ENCODE measurements at places on chromosomes 7 and 10. TPM values are rescaled to one million over a fixed set of nuclear protein-coding genes. Genes with fewer than 3 reads are reported as not detected.

DNA sequence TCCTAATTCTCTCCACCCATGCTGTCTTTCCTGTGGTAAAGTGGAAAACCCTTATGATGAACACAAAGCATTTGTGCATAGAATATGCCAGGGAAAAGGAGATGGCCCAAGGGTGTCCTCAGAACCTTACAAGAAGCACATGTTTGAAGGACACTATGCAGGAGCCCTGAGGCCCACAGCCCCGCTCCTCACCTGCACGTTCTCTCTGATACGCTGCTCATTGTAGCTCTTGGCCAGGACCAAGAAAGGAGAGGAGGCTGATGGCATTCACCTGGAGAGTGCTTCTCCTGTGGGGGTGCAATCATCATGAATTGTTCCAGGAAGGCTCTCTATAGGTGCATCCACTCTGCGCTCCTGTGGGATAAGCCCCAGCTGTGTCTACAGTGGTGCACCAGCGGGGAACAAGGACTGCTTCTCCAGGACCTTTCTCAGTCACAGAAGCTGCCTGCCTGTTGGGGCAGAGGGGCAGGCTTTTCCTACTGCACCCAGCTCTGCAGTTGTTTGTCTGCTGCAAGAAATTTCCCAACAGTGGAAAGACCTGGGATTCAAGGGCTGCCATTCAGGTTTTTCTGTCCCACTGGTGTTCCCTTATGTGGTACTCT lies 19.9 kb downstream of the AKR1C2 start:
- no peak overlapping the region for H3K27ac ChIP-seq
- no peak overlapping the region for H3K4me3 ChIP-seq
- DNase-seq = no peak
- 0 out of 2 replicates have a peak, but pooled peaks cover 7% of the 10 kb centered on the region for H3K4me1 ChIP-seq

GRCh38 chr7:151665368-151665767 lies 145.7 kb upstream of the RHEB start:
- H3K4me1 ChIP-seq = no peaks in the 10 kb centered on the region
- no peaks in the 10 kb centered on the region for H3K36me3 ChIP-seq
- H3K27me3 ChIP-seq = no peaks in the 10 kb centered on the region

GRCh38 chr10:29535778-29536453 lies 98.9 kb downstream of the SVIL start:
- DNase-seq = no peak
- no peak overlapping the region for H3K4me3 ChIP-seq
- H3K36me3 ChIP-seq = no peaks in the 10 kb centered on the region
- H3K27me3 ChIP-seq = no peaks in the 10 kb centered on the region

- no peak overlapping the region for H3K27ac ChIP-seq
- H3K4me1 ChIP-seq = peaks cover 8% of the 10 kb centered on the region
- H3K36me3 ChIP-seq = no peaks in the 10 kb centered on the region
- no peak for DNase-seq
Measured at GRCh38 chr10:78916227-78916626, 152.5 kb upstream of the ZMIZ1 start.

- H3K4me3 ChIP-seq = no peak overlapping the region
- no peak for DNase-seq
- no peaks in the 10 kb centered on the region for H3K4me1 ChIP-seq
- H3K36me3 ChIP-seq = no peaks in the 10 kb centered on the region
- no peak overlapping the region for H3K27ac ChIP-seq
Measured at GRCh38 chr10:4069491-4069890, 284.5 kb upstream of the KLF6 start.

DNA sequence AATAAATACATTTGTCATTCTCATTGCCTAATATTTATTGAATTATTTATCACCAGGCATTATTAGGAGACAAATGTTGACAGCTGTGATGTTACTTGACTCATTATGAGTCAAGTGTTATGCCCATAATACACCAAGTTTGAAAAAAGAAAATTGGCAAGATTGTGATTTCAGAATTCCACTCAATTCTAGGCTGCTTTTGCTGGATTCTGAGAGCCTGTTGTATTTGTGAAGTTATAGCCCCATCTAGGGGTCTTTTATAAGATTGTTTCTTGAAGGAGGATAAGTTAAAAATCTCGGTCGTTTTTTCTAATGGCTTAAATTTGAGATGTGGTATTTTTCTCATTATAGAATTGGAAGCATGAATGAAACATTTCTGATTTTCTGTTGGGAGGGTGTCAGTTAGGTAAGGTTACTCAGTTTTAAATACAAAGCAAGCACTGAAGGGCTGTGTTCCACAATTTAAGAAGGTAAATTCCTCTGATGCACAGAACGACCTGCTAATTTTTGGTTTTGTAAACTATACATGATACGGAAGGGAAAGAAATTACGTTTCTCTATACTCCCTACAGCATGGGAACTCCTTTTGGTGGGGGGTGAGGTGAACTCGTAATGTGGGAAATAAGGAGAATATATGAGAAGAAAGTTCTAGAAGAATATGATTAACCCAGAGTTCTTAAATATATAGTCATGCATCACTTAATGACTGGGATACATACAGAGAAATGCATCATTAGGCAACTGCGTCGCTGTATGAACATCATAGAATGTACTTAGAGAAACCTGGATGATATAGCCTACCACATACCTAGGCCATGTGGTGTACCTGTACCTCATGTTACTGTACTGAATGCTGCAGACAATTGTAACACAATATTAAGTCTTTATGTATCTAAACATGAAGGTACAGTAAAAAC lies 2.6 kb downstream of the STK31 start:
- peaks cover 17% of the 10 kb centered on the region for H3K4me1 ChIP-seq
- H3K27ac ChIP-seq = no peak overlapping the region
- DNase-seq = peak; percentile 67
- H3K4me3 ChIP-seq = no peak overlapping the region

- no peak for DNase-seq
- H3K36me3 ChIP-seq = peaks cover 8% of the 10 kb centered on the region
- peak overlapping the region; percentile 81 for H3K27ac ChIP-seq
- H3K27me3 ChIP-seq = no peaks in the 10 kb centered on the region
- peaks cover 16% of the 10 kb centered on the region for H3K4me1 ChIP-seq
Measured at GRCh38 chr7:23298141-23298881, 828 bp upstream of the MALSU1 start.

GRCh38 chr7:39623047-39623731 lies at the start of gene RALA:
Gene RALA, plus strand, starts transcription at chr7:39623572. Its CDS starts 63,096 bp downstream, at chr7:39686668.
- H3K36me3 ChIP-seq = no peaks in the 10 kb centered on the region
- peak within 1 kb of the TSS; percentile 78 for H3K27ac ChIP-seq
- peak; percentile 82 for DNase-seq
- no peaks in the 10 kb centered on the region for H3K27me3 ChIP-seq
- H3K4me3 ChIP-seq = peak within 1 kb of the TSS; percentile 84

Gene CELF2
- total RNA-seq = 0.66 TPM

GRCh38 chr7:76201732-76202665 lies at the start of gene SRRM3:
Gene SRRM3, plus strand, starts transcription at chr7:76201896. Its CDS starts 33,171 bp downstream, at chr7:76235067.
- no peak within 1 kb of the TSS for H3K27ac ChIP-seq
- peak; percentile 40 for DNase-seq
- H3K4me3 ChIP-seq = no peak within 1 kb of the TSS
- peaks cover 8% of the 10 kb centered on the region for H3K4me1 ChIP-seq
- H3K27me3 ChIP-seq = peaks cover 20% of the 10 kb centered on the region

- H3K27ac ChIP-seq = no peak overlapping the region
- no peak overlapping the region for H3K4me3 ChIP-seq
- no peaks in the 10 kb centered on the region for H3K27me3 ChIP-seq
- H3K4me1 ChIP-seq = no peaks in the 10 kb centered on the region
- no peak for DNase-seq
- no peaks in the 10 kb centered on the region for H3K36me3 ChIP-seq
Measured at GRCh38 chr10:21978191-21978862, 25.2 kb downstream of the DNAJC1 start.

Gene PRLHR
- not detected for total RNA-seq

DNA sequence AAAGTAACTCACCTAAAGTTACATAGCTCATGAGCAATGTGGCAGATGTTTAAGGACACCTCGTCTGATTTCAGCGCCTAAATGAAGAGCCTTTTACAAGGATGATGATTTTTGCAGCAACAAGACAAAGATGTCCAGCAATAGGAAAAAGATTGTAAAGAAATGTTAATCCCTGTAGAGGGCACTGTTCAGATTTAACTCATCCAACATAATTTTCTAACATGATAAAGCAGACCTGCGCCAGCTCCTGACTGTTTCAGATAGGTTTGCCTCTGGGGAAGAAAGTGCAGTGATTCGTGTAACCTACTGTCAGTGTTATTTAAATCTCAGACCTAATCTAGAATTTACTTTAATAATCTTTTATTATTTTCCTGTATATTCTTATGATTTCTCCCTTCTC lies 595.2 kb downstream of the AUTS2 start:
- no peak for DNase-seq
- no peak overlapping the region for H3K4me3 ChIP-seq
- H3K27ac ChIP-seq = no peak overlapping the region
- H3K27me3 ChIP-seq = no peaks in the 10 kb centered on the region
- H3K4me1 ChIP-seq = no peaks in the 10 kb centered on the region

DNA sequence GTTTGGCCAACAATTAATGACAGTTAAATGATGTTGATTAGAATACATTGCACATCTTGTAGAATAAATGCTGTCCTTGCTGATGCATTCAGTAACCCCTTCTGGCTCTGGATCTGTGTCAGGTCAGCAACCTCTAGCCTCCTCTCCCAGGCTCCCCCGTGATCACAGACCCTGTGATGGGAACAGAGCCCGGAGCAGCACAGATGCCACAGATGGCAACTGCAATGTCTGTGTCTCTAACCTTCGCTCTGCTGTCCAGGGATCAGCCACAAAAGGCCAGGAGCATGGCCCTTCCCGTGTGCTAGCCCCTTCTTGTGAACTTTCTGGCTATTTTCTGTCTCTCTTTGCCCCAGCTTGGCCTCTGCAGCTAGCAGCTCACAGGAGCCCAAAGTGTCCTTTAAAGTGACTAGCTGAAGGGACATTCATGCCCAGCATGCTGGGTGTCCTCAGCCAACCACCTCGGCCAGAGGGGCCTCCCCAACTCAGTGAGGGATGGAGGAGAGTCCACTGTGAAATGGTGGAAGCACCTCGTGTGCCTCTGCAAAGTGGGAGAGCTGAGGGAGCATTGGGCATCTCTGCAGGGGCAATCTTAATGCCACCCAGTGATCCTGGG lies 167.0 kb upstream of the TCERG1L start:
- no peaks in the 10 kb centered on the region for H3K27me3 ChIP-seq
- H3K36me3 ChIP-seq = no peaks in the 10 kb centered on the region
- no peak overlapping the region for H3K27ac ChIP-seq
- H3K4me3 ChIP-seq = no peak overlapping the region
- DNase-seq = no peak
- no peaks in the 10 kb centered on the region for H3K4me1 ChIP-seq

Gene ACTA2
- 9.4 TPM for total RNA-seq

Gene VWA2
- not detected for total RNA-seq

Gene CUBN
- 1.2 TPM for total RNA-seq

GRCh38 chr10:77873536-77874380 lies 52.8 kb downstream of the DLG5 start:
- H3K4me1 ChIP-seq = peaks cover 28% of the 10 kb centered on the region
- no peaks in the 10 kb centered on the region for H3K27me3 ChIP-seq
- DNase-seq = peak; percentile 73
- H3K4me3 ChIP-seq = peak overlapping the region; percentile 15
- H3K36me3 ChIP-seq = no peaks in the 10 kb centered on the region
- H3K27ac ChIP-seq = peak overlapping the region; percentile 83

- no peaks in the 10 kb centered on the region for H3K36me3 ChIP-seq
- DNase-seq = no peak
Measured at GRCh38 chr7:45882465-45882810, 5.8 kb upstream of the IGFBP1 start.

GRCh38 chr7:66281678-66282590 lies 76.8 kb downstream of the TPST1 start:
- no peaks in the 10 kb centered on the region for H3K36me3 ChIP-seq
- peak; percentile 13 for DNase-seq
- H3K4me3 ChIP-seq = no peak overlapping the region
- H3K27me3 ChIP-seq = no peaks in the 10 kb centered on the region
- H3K4me1 ChIP-seq = peaks cover 30% of the 10 kb centered on the region
- no peak overlapping the region for H3K27ac ChIP-seq

DNA sequence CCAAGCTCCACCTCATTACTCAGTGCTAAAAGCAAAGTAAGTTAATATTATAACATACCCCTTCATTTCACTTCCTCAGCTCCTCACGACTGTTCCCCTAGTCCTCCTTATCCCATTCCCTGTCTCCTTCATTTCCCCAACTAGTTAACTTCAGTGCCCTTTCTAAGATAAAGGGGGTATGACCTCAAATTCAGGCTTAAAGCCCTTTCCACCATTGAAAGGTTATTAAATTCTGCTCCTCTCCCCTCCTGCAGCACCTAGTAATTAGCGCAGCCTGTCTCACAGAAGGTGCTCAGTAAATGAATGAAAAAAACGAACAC lies 1.0 kb downstream of the CRPPA start:
- no peaks in the 10 kb centered on the region for H3K36me3 ChIP-seq
- peak overlapping the region; percentile 60 for H3K4me3 ChIP-seq
- H3K27ac ChIP-seq = peak overlapping the region; percentile 90

DNA sequence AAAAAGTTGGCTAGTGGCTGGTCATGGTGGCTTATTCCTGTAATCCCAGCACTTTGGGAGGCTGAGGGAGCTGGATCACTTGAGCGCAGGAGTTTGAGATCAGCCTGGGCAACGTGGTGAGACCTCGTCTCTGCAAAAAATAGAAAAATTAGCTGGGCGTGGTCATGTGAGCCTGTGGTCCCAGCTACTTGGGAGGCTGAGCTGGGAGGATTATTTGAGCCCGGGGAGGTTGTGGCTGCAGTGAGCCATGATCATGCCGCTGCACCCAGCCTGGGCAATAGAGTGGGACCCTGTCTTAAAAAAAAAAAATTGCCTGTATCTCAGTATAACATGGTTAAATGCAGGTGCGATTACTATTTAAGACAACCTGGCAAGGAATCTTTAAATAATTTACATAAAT lies 61.0 kb downstream of the ADD3 start:
- no peak for DNase-seq
- no peak overlapping the region for H3K4me3 ChIP-seq
- no peaks in the 10 kb centered on the region for H3K27me3 ChIP-seq
- H3K4me1 ChIP-seq = peaks cover 3% of the 10 kb centered on the region
- H3K27ac ChIP-seq = no peak overlapping the region
- no peaks in the 10 kb centered on the region for H3K36me3 ChIP-seq

DNA sequence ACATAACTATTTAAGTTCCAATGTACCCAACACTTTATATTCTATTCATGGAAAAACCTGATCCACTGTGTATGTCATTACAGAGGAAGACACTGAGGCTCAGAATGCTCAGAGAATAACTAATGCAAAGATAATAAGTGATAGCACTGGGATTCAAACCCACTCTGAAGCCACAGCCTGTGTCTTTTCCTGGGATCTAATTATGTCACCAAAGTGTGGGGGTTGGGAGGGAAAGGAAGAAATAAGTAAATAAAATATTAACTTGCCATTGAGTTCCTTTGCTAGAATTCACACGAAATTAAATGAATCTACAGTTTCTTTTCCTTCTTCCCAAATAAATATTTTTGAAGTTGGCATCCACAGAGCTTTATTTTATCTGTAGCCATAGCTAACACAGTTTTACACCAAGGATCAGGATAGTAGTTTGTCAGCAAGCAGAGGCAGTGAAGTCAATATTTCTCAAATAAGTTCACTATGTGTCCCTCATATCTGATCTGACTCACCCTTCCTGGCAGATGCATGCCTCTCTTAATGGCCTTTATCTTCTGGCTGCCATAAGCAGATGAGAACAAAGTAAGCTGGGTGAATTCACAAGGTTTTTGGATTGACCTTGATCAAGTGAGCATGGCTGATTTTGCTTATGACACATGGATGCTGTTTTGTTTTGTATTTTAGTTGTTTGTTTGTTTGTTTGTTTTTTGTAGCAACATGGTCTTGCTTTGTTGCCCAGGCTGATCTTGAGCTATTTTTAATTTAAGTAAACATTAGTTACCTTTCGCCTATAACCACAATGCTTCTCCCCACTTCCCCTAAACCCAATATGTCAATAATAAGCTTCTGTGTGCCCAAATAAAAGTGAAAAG lies 6.3 kb downstream of the RAPGEF5 start:
- H3K27ac ChIP-seq = peak overlapping the region; percentile 39
- H3K4me3 ChIP-seq = no peak overlapping the region
- H3K4me1 ChIP-seq = peaks cover 37% of the 10 kb centered on the region
- no peaks in the 10 kb centered on the region for H3K36me3 ChIP-seq
- peak; percentile 22 for DNase-seq
